Activated CD8-positive, alpha-beta memory T cell treated with anti-CD3 and anti-CD28 coated beads for 1 hour (primary cell): ENCODE measurements at places on chromosomes 11 and 22.

GRCh38 chr11:132032555-132032954 lies 662.1 kb downstream of the NTM start:
- DNase-seq = no peak

DNA sequence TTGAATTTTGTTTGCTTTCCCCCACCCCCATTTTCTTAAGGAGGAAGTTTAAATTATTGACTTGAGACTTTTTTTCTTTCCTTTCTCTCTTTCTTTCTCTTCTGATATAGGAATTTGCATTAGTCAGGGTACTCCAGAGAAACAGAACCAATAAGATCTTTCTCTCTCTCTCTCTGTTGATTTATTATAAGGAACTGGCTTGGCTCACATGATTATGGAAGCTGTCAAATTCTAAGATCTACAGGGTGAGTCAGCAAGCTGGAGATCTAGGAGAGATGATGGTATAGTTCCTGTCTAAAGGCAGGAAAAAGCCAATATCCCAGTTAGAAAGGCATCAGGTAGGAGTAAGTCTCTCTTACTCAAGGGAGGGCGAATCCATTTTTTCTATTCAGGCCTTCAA lies 64.0 kb downstream of the CCDC81 start:
- no peak for DNase-seq

DNA sequence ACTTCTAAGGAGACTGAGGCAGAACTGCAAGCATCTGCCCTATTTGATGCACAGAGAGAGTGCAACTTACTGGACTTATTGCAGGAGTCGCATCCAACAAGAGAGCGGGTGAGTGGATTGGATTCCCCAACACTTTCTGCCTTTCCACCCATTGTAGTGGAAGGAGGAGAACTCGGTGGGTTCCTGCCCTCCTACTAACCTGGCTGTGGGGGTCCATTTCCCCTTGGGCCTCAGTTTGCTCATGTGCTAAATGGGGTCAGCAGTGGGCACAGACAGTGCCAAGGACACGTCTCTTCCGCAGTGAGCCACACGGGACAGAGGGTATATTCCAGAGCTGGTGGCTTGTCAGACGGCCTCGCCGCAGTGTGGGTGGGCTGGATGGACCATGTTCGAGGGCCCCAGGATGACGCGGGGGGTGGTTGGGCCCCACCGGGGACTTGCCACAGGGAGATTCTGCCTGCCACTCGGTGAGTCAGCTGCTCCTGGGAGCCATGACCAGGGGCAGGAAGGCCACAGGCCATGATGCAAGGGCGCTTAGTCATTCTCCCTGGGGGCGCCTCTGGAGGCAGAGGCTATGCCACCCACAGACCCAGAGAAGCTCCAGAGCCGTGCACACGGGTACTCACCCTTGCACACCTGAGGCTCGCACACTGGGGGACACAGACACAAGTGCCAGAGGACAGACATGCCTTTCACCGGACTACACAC lies 8.2 kb downstream of the ALX4 start:
- no peak for DNase-seq

GRCh38 chr11:117916956-117917355 lies 12.2 kb downstream of the TMPRSS13 start:
- DNase-seq = no peak

DNA sequence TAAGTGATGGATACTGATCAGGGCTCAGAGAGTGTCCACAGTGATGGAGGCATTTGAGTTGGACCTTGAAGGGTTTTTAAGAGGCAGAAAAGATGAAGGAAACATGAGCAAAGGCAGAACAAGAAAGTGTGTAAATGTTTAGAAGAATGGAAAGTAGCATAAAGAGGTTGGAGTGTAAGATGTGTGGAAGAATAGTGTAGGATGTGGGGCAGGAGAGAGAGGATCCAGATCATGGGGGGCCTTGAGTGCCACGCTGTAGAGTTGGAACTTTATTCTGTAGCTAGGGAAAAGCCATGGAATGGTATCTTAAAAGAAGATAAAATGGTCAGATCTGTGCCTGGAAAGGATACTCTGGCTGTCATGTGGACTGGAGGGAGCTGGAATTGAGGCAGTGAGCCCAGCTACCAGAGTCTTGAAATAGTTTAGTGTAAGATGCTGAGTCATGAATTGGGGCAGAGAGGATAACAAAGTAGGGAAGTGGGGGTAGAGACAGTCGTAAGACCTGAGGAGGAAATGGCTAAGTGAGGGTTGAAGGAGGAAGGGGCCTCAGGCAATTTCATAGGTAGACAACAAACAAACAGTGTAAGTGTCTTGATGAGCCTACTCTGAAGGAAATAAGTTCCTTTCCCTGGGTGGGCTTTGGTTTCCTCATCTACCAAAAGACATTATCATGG lies 6.7 kb downstream of the KCNE3 start:
- DNase-seq = no peak

DNA sequence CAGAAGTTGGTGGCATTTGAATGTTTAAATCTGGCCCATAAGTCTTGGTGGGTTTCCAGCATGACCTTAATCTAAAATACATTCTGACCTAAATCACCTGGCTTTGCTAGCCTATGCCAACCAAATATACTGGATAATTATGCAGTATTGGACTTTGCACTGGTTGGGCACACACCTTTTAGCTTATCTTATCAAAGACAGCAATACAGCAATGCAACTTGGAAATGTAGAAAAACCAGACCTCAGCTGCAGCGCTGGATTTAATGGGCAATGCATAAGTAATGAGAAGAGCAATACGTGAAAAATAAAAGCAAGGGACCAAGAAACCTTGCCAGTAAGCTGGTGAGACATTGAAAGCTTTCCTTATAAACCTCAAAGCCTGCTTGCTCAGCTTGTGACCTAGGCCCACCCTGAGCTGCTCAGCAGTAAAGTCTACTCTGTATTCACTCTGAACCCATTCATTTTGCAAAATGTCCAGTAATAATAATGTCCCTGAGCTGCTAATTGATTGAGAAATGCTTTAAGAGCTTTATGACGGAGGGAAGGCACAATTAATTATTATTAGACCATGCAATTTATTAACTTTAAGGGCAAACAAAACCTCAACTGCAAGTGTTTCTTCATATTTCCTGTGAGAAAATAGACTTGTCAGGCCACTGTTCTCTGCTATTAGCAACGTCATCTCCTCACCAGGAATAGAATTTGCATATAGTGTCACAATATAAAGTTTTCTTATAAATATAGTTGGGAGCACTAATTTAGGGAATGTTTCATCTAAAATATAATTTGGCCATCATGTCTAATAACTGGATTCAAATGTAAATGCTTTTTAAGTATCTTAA lies 49.4 kb upstream of the CEP295 start:
- no peak for DNase-seq

- DNase-seq = no peak
Observed at GRCh38 chr11:87942786-87943185, 232.5 kb downstream of the RAB38 start.

DNA sequence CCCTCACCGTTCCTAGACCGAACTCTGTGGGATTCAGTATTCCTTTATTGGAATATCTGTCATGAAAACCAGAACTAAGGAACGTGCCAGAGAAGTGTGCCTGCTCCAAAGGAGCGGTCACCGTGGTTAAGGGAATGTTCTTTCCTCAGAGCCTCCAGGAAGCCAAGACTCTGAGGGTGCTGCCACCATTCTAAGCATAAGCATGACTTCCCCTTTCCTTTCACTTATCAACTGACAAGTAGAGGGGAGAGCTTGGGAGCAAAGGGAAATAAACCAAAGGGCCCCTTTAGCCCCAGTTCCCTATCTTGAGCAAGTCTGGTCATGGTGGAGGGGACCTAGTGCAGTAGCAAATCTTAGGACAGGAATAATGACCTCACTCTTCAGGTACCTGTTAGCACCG lies 26.8 kb downstream of the CTR9 start:
- no peak for DNase-seq

DNA sequence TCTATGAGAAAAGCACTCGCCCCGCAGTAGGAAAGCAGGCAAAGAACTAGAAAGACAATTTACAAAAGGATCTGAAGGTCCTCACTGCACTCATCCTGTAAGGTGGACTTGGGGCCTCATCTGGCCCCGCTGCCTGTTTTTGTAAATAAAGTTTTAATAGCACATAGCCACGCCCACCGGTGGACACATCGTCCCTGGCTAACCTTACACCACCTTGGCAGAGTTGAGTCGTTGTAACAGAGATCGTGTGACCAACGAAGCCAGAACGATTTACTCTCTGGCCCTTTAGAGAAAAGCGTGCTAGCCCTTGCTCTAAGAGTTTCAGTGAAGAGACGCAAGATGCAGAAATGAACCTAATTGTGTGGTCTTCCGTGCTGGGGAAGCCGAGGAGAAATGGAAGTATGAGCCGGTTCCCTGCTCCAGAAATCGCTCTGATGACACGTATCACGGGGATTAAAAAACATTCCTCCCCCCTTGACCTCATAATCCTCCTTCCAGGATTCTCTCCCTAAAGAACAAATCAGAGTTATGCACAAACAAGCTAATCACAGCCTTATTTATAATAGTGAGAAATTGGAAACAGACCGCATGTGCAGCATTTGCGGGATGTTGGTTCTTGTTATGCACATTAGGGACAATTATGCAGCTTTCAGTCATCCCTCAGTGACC lies 80.1 kb downstream of the CDKN1C start:
- DNase-seq = no peak

GRCh38 chr11:86595451-86595850 lies 77.0 kb downstream of the ME3 start:
- no peak for DNase-seq
